ENCODE measurements at places on chromosomes 12 and 14.

DNA sequence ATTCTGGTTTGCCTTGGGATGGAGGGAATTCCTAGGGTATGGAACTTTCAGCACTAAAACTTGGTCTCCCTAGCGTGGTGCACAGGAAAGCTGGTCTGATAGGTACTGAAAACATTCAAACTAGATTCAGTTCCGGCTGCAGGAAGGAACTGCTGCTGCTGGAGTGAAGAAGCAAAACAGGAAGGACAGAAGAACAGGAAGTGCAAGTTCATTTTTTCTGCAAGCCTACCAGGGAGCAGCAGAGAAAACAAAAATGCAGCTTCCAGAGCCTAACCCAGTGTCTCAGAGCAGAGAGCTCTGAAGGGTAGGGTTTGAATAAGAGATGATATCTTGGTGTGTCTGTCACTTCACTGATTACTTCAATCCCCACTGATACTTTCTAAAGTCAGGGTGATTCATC, 165.2 kb downstream of the VRK1 start:
- peak; percentile 58 for DNase-seq

GRCh38 chr12:77696183-77696582, 134.5 kb upstream of the NAV3 start:
- no peak for DNase-seq

GRCh38 chr12:4934407-4935035, 24.8 kb downstream of the KCNA1 start:
- DNase-seq, result no peak

- DNase-seq, result no peak
Measured at GRCh38 chr12:93368766-93369165, 9.0 kb upstream of the NUDT4 start.

Measured in CD4-positive, alpha-beta T cell treated with Interleukin-6 for 4 hours (primary cell).